ENCODE measurements at places on chromosomes 16 and 17. TPM values are rescaled to one million over a fixed set of nuclear protein-coding genes. Genes with fewer than 3 reads are reported as not detected.

Gene PYY
- not detected for total RNA-seq

Gene CCT6B
- total RNA-seq, result 0.94 TPM

Gene KRT15
- 6.0 TPM for total RNA-seq

Gene SLC25A39
- total RNA-seq, result 127 TPM

Gene BCO1
- total RNA-seq, result not detected

Gene RAB37
- 0.12 TPM for total RNA-seq

Gene UTS2R
- not detected for total RNA-seq

Gene TPSG1
- not detected for total RNA-seq

Gene C1QTNF1
- 0.22 TPM for total RNA-seq

Gene INTS2
- total RNA-seq, result 29.7 TPM

Gene GSG1L
- not detected for total RNA-seq

Gene ZBTB4
- total RNA-seq, result 14.7 TPM

Gene PARD6A
- total RNA-seq, result 3.4 TPM

Gene IL17C
- not detected for total RNA-seq

Gene ATP1B2
- not detected for total RNA-seq

Gene CLDN7
- total RNA-seq, result 13.2 TPM

Gene TMEM106A
- total RNA-seq, result 2.0 TPM

Gene C17orf78
- not detected for total RNA-seq

Gene KRT34
- 0.10 TPM for total RNA-seq

Gene MTHFSD
- 12.0 TPM for total RNA-seq

Gene KRT9
- total RNA-seq, result not detected

Gene KRT27
- total RNA-seq, result not detected

Gene HAP1
- 0.69 TPM for total RNA-seq

Gene PRAC1
- total RNA-seq, result not detected

Gene PIRT
- total RNA-seq, result not detected

Gene RTN4RL1
- not detected for total RNA-seq

Gene PRM2
- not detected for total RNA-seq

Gene KRTAP9-2
- not detected for total RNA-seq

Gene PHKB
- 50.4 TPM for total RNA-seq

Gene CFAP97D1
- total RNA-seq, result 0.09 TPM

Gene PNMT
- not detected for total RNA-seq

Gene SRL
- not detected for total RNA-seq

Gene CEMP1
- not detected for total RNA-seq

Gene FOXL1
- total RNA-seq, result 11.3 TPM

Gene PYDC1
- not detected for total RNA-seq

Gene KRT36
- total RNA-seq, result not detected

Gene TMEM204
- total RNA-seq, result not detected

Gene MEIOB
- 2.5 TPM for total RNA-seq

Gene LHX1
- not detected for total RNA-seq

Gene BTBD17
- total RNA-seq, result not detected

Gene MLLT6
- 39.0 TPM for total RNA-seq

Gene GPR139
- not detected for total RNA-seq

Gene FASN
- 54.7 TPM for total RNA-seq

Gene CD7
- 0.32 TPM for total RNA-seq

Gene ADAM11
- total RNA-seq, result 0.94 TPM

Gene ERN2
- not detected for total RNA-seq

Gene OR1A1
- not detected for total RNA-seq

Gene RPRML
- total RNA-seq, result not detected

Gene EPX
- total RNA-seq, result not detected

Gene GCGR
- 0.40 TPM for total RNA-seq

Gene SHCBP1
- total RNA-seq, result 17.6 TPM

Gene TNS4
- total RNA-seq, result 0.32 TPM

Gene CTRB1
- not detected for total RNA-seq

Gene GPR179
- 0.05 TPM for total RNA-seq

Gene SPNS2
- not detected for total RNA-seq

Data from NCI-H460 (cell line).